ENCODE measurements at places on chromosomes 16 and 17.

DNA sequence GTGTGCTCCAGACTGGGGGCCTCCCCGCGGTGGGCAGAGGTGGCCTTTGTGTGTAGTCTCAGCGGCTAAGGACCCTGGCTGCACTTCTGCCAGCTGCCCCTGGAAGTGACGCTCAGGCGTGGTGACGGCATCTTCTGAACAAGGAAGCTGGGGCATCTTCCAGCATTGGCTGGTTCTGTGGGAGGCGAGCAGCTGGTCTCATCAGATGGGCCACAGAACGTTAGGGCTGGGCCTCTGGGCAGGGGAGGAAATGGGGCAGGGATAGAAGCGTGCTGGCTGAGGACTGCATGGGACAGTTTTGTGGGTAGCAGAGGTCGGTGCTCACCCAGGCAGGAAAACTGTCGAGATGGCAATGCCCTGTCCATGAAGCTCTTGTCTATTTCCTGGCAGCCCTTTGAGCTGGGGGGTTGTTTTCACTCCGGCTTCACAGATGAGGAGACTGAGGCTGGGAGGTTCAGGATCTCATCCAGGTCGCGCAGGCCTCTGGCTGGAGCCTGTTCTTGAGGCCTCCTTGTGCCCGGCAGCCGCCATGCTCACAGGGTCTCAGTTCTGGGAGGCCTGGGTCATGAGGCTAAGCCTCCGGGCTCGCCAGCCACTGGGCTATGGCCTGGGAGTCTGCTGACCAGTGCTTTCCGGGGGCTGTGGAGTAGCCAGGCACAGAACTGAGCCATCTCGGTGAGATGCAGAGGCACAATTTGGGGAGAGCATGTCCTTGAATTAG, 16.3 kb downstream of the IRF8 start:
- no peak for DNase-seq

GRCh38 chr17:79305376-79305767, 230.7 kb downstream of the ENGASE start:
- DNase-seq = no peak

- DNase-seq = no peak
Observed at GRCh38 chr17:80846932-80847331, 144.7 kb upstream of the CHMP6 start.

DNA sequence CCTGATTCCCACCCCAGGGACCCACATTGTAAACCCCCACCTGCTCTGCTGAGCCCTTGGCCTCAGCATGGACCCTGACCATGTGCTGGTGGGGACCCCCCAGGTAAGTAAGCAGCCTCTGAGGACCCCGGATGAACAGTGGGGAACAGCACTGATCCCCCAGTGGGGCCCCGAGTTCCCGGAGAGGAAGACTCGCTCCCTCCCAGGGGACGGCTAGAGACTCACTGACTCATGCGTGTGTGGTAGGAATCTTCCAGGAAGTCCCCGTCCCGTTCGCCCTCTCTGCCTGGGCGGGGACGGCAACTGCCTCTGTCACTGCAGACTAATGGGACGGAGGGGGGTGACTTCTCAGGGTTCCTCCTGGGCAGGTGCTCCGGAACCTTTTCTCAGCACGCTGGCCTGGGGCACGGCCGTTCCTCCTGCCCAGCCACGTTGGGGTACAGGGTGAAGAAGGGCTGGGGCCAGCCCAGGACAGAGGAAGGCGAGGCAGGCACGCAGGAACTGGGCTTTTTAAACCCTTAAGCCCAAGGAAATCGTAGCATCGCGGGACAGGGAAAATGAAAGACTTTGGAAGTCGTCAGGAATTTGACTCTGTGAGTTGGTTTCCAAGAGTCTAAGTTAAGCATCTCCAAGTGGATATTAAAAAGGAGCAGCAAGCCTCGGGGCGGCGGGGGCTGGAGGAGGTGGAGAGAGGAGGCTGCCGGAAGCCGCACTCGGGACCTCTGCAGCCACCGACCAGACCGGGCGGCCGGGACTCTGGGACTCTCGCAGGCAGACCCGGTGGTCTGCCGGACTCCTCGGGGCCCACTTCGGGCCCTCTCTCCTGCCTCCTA, 178.7 kb downstream of the SEC14L1 start:
- DNase-seq = no peak

GRCh38 chr17:7045492-7046126, 1.7 kb upstream of the SLC16A11 start:
- DNase-seq = peak; percentile 55

GRCh38 chr16:26772503-26772902, 294.2 kb upstream of the C16orf82 start:
- DNase-seq = no peak

DNA sequence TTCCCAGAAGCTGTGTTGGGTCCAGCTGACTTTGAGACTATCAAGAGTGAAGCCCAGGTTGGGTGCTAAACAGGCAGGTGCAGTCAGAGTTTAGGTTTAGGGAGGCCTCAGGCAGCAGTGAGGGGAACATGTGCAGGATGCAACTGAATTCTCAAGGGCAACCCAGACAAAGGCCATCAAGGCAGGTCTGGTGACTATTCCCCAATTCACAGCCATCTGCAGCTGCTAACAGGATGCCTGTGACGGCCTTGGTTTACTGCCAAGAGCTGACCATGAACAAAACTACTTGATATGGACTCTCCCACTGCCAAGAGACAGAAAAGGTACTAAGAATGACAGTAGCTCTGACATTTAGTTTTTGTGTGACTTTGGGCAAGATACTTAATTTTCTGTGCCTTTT, 45.2 kb upstream of the BCAR1 start:
- no peak for DNase-seq

GRCh38 chr17:48647963-48648245, 21.7 kb upstream of the HOXB9 start:
- DNase-seq = no peak

DNA sequence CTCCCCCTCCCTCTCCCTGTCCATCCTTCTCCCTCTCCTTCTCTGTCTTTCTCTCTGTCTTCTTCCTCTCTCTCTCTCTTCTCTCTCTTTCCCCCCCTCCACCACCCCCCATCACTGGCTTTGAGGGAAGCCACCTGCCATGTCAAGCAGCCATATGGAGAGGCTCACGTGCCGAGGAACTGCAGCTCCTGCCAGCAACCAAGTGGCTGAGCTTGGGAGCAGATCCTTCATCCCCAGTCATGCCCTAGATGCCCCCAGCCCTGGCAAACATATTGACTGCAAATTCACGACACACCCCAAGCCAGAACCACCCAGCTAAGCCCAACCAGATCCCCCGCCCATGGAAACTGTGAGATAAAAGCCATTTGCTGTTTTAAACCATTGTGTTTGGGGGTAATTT, 40.9 kb upstream of the RBFOX3 start:
- no peak for DNase-seq

DNA sequence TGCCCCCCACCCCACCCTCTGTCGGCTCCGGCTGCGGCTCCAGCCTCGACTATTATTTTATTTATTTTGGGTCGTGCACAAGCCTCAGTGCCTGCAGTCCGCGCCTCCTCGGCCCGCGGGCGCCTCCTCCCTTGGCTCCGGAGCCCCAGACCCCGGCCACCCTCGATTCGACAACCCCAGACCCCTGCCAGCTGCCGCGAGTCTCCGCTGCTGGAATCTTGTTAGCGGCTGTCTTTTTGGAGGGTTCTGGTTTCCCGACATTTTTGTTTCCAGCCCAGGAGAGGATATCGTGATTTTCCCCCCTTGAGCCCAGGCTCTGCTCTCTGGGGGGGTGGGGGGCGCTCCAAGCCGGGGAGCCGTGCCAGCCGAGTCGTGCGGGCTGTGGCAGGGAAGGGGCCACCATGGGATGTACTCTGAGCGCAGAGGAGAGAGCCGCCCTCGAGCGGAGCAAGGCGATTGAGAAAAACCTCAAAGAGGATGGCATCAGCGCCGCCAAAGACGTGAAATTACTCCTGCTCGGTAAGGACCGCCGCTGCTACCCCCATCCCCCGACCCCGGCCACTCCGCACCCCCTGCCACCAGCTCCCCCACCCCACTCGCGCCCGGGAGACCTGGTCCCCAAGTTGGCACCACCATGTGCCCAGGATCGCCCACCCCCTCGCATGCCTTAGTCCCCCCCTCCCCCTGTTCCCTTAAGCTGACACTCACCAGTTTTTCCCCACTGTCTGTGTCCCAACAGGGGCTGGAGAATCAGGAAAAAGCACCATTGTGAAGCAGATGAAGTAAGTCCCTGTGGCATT, 746 bp downstream of the GNAO1 start:
- no peak for DNase-seq

GRCh38 chr16:84673203-84673535, 24.9 kb downstream of the KLHL36 start:
- DNase-seq = no peak

DNA sequence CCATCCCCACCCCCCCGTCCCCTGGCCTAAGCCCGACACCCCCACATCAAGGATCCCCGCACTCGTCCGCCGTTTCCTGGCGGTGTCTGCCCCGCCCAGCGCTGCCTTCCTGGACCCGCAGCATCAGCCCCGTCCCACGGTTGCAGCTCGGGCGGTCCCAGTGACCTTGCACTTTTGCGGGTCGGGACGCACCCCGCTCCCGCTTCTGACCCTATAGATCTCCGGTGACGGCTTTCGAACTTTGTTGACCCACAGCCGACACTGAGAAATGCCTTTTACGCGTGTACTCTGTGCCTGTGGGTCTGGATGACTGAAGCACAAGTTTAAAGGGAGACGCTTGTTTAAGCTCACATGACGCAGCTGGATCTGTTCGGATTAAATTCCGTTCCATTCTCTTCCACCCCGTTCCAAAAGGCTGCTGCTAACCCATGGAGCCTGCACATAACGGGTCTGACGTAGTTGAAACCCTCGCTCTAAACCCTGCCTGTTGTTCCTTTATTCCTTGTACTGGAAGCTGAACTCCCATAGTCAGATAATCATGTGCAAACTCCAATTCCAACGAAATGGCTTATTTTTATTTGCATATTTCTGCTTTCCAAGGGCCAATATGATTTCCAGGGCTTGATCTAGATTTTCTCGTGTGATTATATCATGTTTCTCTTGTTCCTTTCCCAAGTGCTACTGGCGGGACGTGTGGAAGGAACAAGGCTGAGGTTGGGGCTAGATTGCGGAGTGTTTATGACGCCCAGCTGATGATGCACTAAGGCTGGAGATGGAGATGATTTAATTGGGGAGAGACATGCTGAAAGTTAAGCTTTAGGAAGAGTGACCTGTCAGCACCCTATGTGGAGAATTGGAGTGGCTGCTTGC, 834 bp downstream of the FLYWCH1 start:
- no peak for DNase-seq

DNA sequence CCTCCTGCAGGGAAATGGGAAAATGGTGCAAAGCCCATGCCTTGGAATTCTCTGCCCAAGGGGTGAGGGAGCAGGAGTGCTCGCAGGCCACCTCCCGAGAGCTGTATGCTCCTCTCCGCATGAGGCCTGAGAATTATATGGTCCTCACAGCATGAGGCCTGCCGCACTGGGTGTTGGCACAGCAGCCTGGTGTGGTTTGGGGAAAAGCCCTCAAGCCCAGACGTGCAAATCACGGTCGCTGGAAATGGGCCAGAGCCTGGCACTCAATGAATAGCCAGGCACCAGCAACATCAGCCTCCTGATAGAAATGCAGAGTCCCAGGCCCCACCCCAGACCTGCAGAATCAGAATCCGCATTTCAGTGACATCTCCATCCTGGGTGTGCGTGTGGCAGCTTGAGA, 156.4 kb upstream of the FOXF1 start:
- DNase-seq = no peak

DNA sequence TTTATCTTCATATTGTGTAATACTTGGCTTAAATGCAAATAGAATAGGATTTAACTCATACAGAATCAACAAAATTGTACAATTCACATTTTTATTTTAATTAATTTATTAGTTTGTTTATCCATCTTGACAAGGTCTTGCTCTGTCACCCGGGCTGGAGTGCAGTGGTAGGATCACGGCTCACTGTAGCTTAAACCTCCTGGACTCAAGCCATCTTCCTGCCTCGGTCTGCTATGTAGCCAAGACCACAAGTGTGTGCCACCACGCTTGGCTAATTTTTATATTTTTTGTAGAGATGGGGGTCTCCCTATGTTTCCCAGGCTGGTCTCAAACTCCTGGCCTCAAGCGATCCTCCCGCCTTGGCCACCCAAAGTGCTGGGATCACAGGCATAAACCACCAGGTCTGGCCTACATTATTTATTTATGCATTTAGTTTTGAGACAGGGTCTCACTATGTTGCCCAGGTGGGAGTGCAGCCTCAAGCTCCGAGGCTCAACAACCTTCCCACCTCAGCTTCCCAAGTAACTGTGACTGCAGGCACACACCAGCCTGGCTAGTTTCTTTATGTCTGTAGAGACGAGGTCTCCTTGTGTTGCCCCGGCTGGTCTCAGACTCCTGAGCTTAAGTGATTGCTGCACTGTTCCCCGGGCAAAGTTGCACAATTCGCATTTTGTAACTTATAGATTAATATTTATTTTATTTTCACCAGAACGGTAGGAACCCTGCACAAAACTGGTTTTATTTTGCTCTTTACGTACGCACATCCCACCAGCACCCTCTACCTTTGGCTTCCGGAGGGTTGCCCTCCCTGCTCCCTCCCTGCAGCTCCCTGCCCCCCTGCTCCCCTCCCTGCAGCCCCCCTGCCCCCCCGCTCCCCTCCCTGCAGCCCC, 4.9 kb downstream of the DPEP1 start:
- DNase-seq = no peak

- no peak for DNase-seq
Observed at GRCh38 chr17:60157487-60158040, 7.8 kb downstream of the CA4 start.

GRCh38 chr16:83117810-83118209, 491.0 kb downstream of the CDH13 start:
- DNase-seq = no peak

DNA sequence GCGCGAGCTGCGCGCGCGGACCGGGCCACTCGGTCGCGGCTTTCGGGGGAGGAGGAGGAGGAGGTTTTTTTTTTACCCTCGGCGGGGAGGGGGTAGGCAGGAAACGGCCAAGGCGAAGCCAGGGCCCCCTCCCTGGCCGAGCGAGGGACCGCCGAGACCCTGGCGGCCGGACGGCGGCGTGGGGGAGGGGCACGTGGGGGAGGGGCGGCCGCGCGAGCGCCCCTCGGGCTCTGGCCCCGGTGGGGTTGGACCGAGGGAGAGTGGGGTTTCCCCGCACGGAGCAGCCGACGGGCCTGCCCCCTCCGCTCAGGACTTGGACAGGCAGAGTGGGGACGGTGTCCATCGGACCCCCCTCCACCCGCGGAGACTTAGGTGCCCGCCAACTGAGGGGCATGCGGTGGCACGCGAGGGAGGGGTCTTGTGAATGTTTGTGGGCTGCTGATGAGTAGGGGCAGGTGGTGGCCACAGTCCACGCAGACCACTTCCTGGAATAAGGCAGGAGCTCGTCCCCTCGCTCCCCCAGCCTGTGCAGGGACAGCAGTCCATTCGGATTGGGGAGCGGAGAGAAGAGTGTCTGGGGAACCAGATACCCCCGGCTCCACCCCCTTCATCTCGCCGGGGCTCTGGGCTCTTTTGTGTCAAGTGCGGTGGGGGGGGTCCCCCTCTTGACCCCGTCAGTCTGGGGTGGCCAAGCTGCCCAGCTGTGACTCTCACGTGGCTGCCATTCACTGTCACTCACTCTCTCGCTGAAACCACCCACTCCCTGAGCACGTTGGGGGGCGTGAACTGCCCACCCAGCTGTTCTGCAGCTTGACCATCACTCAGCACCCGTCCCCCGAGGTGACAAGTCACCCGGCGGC, 3.0 kb upstream of the CHD3 start:
- DNase-seq = peak; percentile 47
